ENCODE measurements at places on chromosomes 6 and 20.

GRCh38 chr6:105646391-105646867 lies 243.5 kb upstream of the PREP start:
- no peak for DNase-seq

GRCh38 chr6:130778946-130779657 lies 48.1 kb upstream of the SMLR1 start:
- no peak for DNase-seq

- DNase-seq: peak; percentile 93
Measured at GRCh38 chr20:3811467-3812258, 8.7 kb upstream of the AP5S1 start.

- no peak for DNase-seq
Measured at GRCh38 chr6:30744054-30744805, at the start of gene IER3. TSS of gene IER3 (minus strand) at chr6:30744547. CDS start at chr6:30744518, 29 bp downstream.

DNA sequence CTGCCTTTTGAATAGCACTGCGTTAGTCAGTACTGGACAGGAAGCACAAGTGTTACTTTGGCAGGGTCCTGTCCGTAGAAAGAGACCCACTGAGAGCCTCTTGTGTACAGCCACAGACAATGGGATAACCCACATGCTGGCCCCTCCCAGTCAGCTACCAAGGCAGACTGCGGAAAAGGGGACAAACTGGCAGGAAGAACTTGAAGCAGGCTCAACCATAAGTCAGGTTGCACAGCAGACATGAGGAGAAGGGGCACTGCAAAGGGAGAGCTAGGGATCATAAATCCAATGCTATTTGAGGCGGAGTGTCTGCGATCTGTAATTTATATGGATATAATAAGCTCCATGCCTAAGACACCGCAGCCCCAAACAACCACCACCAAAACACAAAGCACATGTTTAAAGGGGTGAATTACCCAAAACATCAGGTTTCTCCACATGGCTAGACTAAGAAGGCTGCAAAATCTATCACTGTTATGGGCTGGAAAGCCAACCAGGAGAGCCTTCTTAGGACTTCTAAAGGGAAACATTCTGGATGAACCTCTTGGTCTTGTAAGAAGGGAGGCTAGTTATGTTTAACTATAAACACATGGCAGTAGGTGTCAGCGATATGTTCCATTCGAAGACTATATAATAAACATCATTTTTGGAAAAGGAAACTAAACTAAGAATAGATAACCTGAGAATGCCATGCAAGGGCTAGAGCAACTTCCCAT lies 141.7 kb downstream of the BACH2 start:
- DNase-seq: no peak

GRCh38 chr20:48612335-48612734 lies 215.5 kb downstream of the PREX1 start:
- DNase-seq: no peak

- no peak for DNase-seq
Measured at GRCh38 chr20:24998631-24999445, 6.3 kb upstream of the APMAP start.

DNA sequence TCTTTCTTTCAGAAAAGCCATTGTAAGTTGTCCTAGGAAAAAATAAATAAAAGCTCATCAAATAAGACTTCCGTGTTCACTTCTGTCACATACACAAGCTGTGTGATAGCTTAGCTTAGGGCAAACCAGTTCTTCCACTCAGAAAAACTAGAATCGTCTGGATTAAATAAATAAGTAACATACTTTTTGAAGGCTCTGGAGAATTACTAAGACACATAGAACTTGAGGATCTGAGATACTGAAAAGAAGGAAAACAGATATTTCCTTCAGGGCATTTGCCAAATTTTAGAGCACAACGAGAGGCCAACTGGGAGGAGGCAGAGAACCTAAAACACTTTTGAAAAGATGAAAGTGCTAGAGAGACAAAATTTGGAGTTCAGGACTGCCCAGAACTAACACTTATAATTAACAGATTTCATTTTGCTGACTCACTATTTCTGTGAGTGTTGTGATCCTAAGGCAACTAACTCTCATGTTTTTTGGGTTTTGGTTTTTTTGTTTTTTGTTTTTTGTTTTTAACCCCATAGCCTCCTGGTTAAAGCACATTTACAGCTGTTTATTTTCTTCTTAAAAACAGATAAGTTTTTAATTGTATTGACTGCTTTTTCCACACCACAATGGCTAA lies 38.7 kb upstream of the THEMIS start:
- no peak for DNase-seq

Measured in anterior cingulate cortex (tissue), 58 donors.